ENCODE measurements at places on chromosomes 1 and 21.

DNA sequence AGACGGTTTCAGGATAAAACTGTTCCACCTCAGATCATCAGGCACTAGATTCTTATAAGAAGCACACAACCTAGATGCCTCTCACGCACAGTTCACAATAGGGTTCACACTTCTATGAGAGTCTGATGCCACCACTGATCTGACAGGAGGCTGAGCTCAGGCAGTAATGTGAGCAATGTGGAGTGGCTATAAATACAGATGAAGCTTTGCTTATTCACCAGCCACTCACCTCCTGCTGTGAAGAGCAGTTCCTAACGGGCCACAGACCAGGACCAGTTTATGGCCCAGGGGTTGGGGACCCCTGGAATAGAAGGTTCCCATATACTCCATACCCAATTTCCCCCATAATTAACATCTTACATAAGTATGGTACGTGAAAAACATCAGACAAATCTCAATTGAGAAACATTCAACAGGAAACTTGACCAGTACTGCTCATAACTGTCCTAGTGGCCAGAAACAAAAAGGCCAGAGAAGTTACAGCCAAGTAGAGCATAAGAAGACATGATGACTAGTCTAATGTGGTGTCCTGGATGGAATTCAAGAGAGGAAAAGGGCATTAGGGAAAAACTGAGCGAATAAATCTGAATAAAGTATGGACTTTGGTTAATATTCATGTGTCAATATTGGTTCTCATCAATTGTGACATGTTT lies 24.7 kb upstream of the IGSF5 start:
- DNase-seq: no peak

DNA sequence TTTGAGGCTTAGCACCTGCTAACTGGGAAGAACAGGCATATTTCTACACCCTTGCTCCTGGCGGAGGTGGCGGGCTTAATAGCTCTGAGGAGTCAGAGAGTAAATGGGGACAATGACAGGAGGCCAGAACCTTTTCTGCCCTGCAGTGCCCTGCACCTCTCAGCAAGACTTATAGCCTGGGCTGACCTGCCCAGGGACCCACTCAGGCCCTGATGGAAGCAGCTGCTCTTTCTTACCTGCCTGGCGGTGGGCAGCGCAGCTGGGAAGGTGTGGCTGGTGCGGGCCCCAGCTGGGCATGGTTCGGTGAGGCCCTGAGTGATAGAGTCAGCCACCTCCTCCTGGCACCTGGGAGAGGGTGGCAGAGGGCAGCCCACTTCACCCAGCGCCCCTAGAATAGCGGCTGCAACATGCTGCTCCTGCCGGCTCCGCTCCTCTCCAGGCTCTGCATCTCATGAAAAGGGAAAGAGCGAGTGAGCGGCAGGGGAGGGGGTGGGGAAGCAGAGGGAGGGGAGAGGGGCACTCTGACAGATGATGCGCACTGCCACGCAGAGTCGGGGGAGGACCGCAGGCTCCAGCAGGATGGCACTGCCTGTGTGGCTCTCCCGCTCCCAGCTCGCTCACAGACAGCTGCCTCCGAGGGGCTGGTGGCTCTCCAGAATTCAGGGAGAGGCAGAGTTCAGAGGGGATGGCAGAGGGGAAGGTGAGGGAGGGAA lies at the start of gene RGS8:
RGS8 (minus strand) TSS at position 472 of the 713 bp plus-strand sequence. CDS start 14,938 bp downstream, outside the sequence.
- DNase-seq: no peak

DNA sequence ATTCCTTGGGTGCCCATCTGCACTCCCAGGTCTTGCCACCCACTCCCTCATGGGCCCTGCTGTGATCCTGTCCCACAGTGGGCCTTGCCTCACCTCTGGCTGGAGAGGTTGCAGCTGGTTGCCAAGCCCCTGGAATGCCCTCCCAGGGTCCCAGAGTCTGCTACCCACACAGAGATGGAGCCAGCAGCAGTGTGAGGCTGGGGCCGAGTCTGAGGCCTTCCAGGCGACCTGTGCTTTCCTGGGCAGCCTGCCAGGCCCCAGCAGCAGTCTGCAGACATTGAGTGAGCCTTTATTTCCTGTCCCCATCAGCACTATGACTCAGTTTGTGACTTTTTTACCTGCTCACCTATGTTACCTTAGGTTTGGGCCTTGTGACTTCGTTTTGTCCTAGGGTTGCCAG lies 25.0 kb upstream of the TSPAN2 start:
- no peak for DNase-seq

DNA sequence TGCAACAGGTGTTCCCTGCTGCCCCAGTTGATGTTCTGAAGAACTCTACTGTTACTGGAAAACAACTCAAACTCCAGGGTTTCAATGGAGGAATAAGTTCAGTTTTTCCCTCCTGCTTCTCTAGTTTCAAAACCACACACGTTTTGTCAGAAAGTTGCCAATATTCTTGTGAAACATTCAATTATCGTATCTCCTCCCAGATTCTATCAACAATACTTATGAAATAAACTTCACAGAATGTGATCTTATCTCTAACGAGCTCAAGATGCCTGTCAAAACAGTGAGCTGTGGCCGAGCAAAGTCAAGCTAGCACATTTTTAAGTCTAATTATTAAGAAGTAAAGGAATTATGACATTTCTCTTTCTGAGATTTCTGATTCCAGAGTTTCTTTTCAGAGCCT lies 4.7 kb downstream of the OR2B11 start:
- no peak for DNase-seq

- DNase-seq: no peak
Observed at GRCh38 chr1:203088441-203088840, 2.6 kb upstream of the MYOG start.

DNA sequence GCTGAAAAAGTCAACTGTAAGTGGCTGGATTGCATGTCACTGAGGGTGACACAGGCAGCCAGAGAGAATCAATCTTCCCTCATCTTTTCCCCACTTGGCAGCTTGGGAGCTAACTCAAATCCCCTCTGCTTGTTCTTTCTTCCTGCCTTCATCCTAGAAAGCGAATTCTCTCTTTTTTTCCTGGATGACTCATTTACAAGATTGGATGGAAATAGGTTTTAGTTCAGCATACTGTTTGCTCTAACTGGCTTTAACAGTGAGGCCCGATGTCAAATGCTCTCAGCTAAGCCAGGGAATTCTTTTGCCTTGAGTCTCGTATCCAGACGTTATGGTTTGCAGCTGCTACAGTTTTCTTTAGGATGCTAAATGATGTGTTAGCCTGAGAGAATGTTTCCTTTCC lies 72.7 kb downstream of the HUNK start:
- no peak for DNase-seq

DNA sequence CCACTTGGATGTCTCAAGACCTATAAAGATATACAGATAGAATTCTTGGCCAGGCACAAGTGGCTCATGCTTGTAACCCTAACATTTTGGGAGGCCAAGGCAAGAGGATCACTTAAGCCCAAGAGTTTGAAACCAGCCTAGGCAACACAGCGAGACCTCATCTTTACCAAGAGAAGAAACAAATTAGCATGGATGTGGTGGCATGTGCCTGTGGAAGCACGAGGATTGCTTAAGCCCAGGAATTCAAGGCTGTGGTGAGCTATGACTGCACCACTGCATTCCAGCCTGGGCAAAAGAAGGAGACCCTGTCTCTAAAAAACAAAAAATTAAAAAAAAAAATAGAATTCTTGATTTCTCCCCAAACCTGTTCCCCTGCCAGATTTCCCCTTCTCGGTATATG lies 8.3 kb downstream of the ASAP3 start:
- no peak for DNase-seq

GRCh38 chr1:246703581-246703980 lies 20.6 kb upstream of the SCCPDH start:
- no peak for DNase-seq

GRCh38 chr1:42618866-42619265 lies 39.4 kb upstream of the PPIH start:
- no peak for DNase-seq

- DNase-seq: no peak
Observed at GRCh38 chr1:170676628-170677027, 12.7 kb downstream of the PRRX1 start.

DNA sequence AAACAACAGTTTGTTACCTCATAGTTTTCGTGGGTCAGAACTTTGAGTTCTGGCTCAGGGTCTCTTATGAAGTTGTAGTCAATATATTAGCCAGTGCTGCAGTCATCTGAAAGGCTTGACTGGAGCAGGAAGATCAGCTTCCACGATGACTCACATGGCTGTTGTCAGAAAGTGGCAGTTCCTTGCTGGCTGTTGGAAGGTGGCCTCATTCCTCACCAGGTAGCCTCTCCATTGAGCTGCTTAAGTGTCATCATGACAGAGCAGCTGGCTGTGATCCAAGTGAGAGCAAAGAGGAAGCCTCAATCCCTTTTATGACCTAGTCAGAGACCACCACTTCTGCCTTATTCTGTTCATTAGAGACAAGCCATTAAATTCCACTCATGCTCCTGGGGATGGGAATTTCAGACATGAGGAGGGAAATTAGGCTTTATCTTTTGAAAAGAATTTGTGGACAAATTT lies 5.6 kb downstream of the OSBPL9 start:
- DNase-seq: no peak

- no peak for DNase-seq
Observed at GRCh38 chr1:68144856-68145255, 87.5 kb downstream of the WLS start.

DNA sequence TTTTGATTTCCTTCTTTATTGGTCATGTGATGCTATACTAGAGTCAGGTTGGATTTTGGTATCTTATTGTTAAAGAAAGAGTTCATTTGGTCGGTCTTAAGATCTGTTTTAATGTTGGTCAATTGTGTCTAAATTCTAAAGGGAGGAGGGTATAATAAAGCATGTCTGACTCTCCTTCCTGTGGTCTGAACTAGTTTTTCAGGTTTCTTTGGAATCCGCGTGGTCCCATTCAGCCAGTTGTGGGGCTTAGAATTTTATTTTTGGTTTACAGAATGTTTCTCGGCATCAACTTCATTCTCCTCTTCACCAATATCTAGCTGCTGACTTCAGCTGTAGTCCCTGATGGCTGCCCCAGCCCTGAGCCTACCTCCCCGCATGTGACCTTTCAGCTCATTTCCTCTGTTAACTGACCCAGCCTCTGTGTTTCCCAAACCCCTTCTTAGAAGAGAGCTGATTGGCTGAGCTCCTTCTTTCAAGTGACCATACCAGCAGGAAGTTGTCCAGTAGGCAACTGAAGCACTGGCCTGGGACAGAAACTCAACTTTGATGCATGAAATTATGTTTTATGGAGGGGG lies 8.7 kb upstream of the MYOC start:
- no peak for DNase-seq
